ENCODE measurements at places on chromosomes 1 and 21. TPM values are rescaled to one million over a fixed set of nuclear protein-coding genes. Genes with fewer than 3 reads are reported as not detected.

TMEM50B gene
- 14.9 TPM for total RNA-seq

AADACL3 gene
- total RNA-seq: not detected

PTPN14 gene
- total RNA-seq: 0.93 TPM

OR2T4 gene
- total RNA-seq: not detected

FOXD2 gene
- 0.13 TPM for total RNA-seq

CENPF gene
- total RNA-seq: 52.8 TPM

HSD3B1 gene
- not detected for total RNA-seq

DENND4B gene
- 106 TPM for total RNA-seq

DMBX1 gene
- not detected for total RNA-seq

CLCA4 gene
- not detected for total RNA-seq

ARF1 gene
- 373 TPM for total RNA-seq

VAV3 gene
- total RNA-seq: 5.2 TPM

ANXA9 gene
- 0.10 TPM for total RNA-seq

TMOD4 gene
- total RNA-seq: 0.78 TPM

RIMKLA gene
- 6.1 TPM for total RNA-seq

C1QTNF12 gene
- 1.2 TPM for total RNA-seq

SARS1 gene
- total RNA-seq: 213 TPM

HMGCS2 gene
- total RNA-seq: not detected

KMO gene
- total RNA-seq: 0.42 TPM

NPL gene
- 7.3 TPM for total RNA-seq

TEX38 gene
- not detected for total RNA-seq

PAFAH2 gene
- 8.2 TPM for total RNA-seq

KRTAP12-2 gene
- not detected for total RNA-seq

MX2 gene
- total RNA-seq: 10.5 TPM

ORC1 gene
- 42.0 TPM for total RNA-seq

NOL9 gene
- total RNA-seq: 59.2 TPM

GNG4 gene
- total RNA-seq: 6.8 TPM

PLA2G2D gene
- total RNA-seq: not detected

KRTAP13-2 gene
- total RNA-seq: not detected

TYW3 gene
- total RNA-seq: 39.9 TPM

FCGR3A gene
- total RNA-seq: not detected

TMCC2 gene
- 11.8 TPM for total RNA-seq

SYDE2 gene
- 4.4 TPM for total RNA-seq

GBP4 gene
- total RNA-seq: 31.4 TPM

C1orf115 gene
- total RNA-seq: 0.13 TPM

AMY1C gene
- total RNA-seq: not detected

LRRC53 gene
- total RNA-seq: not detected

CDA gene
- not detected for total RNA-seq

UBL4B gene
- not detected for total RNA-seq

LIN28A gene
- not detected for total RNA-seq

FCRL1 gene
- total RNA-seq: not detected

NUDT4B gene
- 0.44 TPM for total RNA-seq

DNAI4 gene
- 1.4 TPM for total RNA-seq

ALX3 gene
- total RNA-seq: not detected

TFF1 gene
- not detected for total RNA-seq

CLEC20A gene
- not detected for total RNA-seq

NEGR1 gene
- not detected for total RNA-seq

CA14 gene
- total RNA-seq: not detected

OR2L8 gene
- total RNA-seq: not detected

SLAMF9 gene
- not detected for total RNA-seq

ABCD3 gene
- 38.5 TPM for total RNA-seq

PEX10 gene
- 22.6 TPM for total RNA-seq

SYNC gene
- not detected for total RNA-seq

Data from activated CD8-positive, alpha-beta memory T cell treated with anti-CD3 and anti-CD28 coated beads for 36 hours (primary cell).